Right renal pelvis (tissue), 4 donors: ENCODE measurements at places on chromosomes 3 and 15.

DNA sequence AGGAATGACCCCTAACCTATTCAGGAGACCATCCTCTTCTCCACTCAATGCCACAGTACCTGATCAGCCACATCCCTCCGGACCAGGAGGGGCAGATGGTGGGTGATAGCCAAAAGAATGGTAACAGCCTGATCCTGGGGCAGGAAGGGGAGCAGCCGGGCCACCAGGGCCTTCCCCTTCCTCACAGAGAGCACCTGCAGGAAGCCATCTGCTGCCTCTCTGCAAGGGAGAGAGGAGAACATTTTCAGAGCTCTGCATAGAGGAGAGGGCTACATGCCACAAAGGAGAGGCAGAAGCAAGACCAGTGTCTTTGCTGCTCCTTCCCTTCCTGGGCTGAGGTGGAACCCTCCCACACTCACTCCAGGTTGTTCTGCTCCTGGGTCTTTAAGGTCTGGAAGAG is 5.5 kb upstream of the SPG11 start:
- DNase-seq: no peak

GRCh38 chr15:47725906-47726305 is 8.6 kb downstream of the SEMA6D start:
- no peak for DNase-seq

DNA sequence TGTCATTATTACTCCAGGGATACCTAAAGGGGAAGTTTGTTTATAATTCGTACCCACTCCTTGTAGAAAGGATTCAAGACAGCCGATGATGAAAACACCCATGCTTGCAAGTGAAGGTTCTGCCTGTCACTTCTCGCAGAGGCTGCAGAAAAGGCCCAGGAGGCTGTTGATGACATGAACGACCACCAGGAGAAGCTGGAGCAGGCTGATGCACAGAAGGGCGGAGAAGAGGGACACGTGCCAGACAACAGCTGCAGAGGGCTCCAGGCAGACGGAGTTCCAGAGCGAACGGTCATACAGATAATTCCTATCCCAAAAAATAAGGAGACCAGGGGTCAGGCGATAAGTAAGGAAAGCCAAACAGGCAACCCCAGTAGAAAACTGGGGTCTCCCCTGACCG is 5.7 kb upstream of the DYNLT2B start:
- no peak for DNase-seq

DNA sequence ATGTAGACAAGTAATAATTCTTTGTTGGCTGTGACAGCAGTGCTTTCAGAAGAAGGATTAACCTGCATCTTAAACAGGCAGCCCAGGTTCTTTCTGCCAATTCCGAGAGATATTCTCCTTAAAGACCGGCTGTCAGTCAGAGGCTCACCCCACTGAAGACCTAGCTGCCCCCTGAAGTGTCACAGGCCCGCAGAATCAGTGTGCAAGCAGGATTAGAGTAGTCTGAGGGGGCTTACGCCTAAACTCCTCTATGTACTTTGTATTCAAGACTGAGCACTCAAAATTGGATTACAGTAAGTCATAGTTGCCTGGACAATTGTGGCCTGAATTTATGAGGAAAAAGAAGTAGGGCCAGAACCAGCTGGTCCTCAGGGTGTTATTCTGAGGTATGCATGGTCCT is 342.9 kb downstream of the CLSTN2 start:
- no peak for DNase-seq

- no peak for DNase-seq
Observed at GRCh38 chr3:48553361-48553760, 3.2 kb downstream of the PFKFB4 start.

DNA sequence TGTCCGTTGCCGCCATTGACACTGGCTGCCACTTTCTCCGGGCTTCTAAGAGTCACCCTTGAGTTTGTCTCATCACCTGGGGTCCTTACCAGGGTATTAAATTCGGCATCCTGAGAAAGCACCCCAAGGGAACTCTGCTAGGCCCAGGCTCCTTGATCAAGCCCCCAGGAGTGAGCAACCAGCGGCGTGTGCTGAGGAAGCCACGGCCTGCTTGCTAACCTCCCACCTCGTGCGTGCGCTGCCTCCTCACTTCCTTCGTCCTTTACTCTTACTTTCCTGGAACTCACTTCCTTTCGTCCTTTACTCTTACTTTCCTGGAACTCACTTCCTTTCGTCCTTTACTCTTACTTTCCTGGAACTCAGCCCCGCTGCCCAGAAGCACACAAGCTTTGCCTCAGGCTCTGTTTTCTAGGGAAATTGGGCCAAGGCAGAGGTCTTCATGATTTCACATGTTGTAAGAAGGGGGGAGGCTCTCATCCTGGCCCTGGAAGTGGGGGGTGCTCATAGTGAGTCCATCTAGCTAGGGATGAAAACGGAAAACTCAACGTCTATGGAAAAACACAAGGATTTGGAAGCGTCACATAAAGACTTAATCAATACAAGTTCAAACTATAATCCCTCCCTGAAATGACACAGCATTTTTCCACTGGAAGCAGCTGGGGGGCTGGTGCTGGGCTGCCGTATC is 36.7 kb upstream of the BDH1 start:
- no peak for DNase-seq

DNA sequence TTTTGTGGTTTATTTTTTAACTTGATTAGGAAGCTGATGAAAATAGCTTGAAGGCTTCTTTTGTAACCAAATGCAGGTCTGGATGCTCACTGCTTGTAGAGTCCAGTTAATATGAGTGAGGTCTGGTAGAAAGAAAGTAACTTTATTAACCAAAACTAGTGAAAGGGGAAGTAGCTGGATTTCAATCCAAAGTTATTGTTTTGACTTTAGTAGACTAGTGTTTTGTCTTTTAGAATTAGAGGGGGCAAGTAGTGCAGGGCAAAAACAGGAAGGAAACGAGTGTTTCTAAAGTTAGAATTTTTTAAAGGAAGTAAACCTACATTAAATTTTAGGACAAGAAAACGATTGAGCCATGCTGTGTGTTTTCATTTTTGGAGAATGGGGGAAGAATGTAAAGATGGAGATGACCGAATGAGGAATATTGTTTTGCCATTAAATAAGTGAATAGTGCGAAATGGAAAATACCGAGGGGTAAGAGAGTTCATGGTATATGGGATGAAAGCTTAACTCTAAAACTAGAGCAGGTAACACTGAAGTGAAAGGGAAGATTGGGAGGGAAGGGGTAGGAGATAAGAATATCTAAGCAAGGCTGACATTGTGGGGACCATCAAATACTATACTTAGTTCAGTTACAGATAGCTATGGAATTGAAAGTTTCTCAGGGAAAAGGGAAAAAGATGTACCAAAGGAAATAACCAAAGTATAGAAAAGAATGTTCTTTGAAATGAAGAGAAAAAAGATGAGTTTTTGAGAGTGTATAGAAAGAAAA is 40.0 kb downstream of the USP3 start:
- DNase-seq: no peak

DNA sequence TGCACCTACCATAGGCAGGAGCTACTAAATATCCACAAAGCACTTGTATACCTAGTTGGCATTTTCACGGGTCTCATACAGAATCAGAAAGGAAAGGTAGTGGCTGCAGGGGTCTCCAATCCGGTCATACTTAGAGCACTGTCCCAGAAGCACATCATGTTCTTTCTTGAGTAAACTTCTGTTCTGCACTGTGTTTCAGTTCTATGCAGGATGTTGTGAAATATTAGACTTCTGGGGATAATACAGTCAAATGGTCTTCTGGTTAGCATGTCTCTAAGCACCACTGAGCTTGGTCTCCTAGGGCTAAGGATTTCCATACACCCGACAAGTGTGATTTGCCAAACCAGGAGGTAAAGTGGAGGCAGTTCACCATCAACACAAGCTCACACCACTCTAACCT is 27.9 kb downstream of the MINDY4B start:
- no peak for DNase-seq

DNA sequence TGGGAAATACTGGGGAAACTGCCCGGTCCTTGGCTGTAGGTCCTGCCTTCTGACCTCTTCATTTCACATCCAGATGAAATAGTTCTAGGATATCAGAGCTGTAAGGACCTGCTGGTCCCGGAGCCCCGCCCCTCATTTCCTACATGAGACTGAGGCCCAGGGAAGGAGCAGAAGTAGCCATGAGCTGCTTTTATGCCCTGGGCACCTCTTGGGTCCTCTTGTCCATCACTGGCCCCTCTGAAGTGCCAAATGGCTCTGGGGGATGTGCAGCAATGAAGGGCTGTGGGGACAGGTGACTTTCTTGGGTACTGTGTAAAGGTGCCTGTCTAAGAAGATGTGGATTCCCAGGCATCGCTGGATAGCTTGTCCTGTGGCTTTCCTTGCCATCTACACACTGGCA is 40.3 kb upstream of the ESYT3 start:
- DNase-seq: no peak

- peak; percentile 35 for DNase-seq
Observed at GRCh38 chr3:42979044-42979972, at the start of gene GASK1A. Gene GASK1A (plus strand): TSS chr3:42979311. CDS start chr3:42979643, 332 bp downstream.

- DNase-seq: no peak
Observed at GRCh38 chr3:38112378-38112761, 24.6 kb downstream of the ACAA1 start.

- no peak for DNase-seq
Observed at GRCh38 chr3:148455098-148455497, 242.6 kb upstream of the AGTR1 start.

GRCh38 chr3:36941658-36942057 is 3.2 kb downstream of the TRANK1 start:
- no peak for DNase-seq

GRCh38 chr3:183428447-183429211 is at the start of gene MCF2L2:
Gene MCF2L2 (minus strand): TSS chr3:183428619. CDS start chr3:183427977, 642 bp downstream.
- no peak for DNase-seq

GRCh38 chr3:45054196-45054857 is 28.2 kb downstream of the CLEC3B start:
- no peak for DNase-seq

- DNase-seq: no peak
Observed at GRCh38 chr3:126343649-126344035, 13.6 kb downstream of the KLF15 start.
